NB4 (cell line): ENCODE measurements at places on chromosomes 5 and 9.

DNA sequence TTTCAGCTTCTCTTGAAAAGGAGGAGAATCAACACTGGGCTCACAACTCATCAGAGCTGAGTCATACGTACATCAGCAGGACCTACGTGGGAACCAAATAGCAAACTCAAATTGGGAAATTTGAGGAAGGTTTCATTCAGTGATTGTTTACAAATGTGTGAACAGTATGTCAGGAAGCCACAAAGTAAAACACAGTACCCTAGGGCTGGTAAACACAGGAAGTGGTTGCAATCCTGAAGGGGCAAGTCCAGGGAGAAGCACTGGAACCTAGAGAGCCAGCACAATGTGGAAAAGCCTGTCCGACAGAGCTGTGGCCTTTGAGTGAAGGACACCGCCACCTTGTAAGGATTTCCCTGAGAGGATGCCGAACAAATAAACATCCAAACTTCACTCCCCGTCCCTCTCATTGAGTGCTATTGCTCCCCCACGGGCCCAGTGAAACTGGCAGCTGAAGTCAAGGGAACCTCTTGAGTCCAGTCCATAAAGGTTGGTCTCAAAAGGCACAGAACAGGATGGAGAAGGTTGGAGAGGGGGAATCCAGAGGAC is 26.7 kb upstream of the RICTOR start:
- peak; percentile 51 for DNase-seq

DNA sequence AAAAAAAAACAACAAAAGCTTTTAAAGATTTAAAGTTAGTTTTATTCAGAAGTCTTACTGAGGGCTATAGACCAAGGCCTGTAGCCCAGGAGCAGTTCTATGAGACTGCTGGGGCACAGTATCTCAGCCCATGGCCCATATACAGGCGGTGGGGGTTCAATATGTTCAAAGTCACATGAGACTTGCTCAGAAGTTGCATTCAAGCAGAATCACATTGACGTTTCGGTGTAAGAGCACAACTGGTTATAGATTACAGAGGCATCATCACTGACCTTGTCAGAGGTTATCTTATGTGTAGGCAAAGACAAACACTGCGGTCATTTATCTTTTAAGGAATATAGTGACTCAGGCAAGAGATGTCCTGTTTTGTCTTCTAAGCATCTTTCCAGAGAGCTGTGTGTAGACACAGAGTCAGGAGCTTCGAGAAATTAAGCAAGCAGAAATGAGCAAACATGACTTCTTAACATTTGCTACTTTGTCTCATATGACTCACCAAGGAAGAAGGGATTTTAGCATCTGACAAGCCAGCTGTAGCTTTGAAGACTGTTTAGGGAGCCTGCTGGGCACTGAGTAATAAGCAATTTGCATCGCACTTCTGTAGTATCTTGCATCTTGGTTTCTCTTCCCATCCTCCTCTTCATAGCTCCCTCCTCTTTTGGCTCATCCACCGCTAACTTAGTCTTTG is 12.9 kb upstream of the F2RL1 start:
- DNase-seq: no peak

DNA sequence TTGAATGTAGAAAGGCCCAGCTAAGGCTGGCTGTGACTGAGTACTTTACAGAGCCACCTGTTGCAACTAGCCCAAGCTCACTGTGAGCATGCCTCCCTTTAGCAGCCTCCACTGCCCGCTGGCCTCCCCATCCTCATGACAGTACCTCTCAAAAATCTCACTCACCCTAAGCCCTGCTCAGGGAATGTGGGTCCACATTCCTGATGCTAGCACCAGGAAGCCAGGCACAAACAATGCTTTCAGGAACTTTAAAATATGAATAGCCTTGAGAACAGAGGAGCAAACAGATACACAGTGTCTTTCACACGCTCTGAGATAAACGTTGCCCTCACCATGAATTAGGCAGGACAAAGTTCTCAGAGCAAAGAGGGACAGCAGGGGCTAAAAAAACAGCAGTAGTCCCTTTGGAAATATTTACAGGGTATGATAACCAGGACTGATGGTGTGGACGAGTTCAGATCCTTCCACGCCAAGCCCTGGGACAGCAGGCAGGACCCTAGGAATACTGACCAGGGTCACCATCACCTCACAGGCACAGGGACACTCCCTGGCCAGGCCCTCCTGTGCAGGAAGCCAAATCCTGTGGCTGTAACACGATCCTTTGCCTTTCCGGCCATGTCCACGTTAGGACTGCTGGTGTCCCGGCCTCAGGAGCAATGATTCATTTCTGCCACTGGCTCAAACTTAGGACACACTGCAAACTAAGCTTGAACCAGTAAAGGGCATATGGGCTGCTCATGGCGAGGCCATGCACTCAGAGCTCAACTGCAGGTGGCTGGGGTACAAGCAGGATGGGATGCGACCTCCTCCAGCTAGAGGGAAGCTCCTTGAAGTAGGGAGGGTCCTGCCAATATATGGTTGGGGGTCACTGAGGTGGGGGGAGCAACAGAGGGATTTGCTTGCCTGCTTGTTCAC is 9.6 kb downstream of the ACSL6 start:
- DNase-seq: peak; percentile 31

DNA sequence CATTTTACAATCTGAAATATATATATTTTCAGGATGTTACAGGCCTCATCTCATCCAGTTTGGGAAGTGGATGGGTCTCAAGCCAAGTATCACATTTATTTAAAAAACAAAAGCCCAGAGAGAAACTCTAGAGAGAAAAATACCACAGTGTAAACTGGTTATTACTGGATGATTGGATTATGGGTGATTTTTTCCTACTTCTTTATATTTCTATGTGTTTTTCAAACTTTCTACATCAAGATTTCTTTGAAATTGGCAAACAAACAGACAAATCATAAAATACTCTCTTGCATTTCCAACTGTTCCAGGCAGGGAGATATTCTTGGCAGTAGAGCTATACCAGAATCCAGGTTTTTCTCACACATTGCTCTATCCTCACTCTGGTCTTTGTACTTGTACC is 116.0 kb upstream of the SMIM23 start:
- no peak for DNase-seq

DNA sequence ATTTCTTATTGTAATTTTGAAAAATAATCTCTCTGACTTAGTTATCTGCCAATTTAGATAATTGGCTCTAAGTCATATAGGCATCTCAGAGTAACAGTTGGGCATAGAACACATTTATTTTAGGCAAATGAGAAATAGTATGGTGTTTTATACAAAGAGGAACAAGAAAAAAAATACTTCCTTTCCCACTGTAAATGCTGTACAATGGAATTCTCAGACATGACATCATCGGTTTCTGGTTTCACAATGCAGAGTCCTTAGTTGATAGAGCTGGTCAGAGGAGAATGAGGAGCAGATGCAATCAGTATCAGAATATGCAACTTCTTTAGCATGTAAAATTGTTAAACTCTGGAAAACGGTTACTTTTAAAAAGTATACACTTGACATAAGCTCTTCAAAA is 49.4 kb downstream of the PLK2 start:
- peak; percentile 40 for DNase-seq

- DNase-seq: no peak
These were observed 16.3 kb downstream of the POLR1E start for GRCh38 chr9:37501957-37502596.

GRCh38 chr9:72119853-72120252 is 29.4 kb upstream of the GDA start:
- DNase-seq: no peak

GRCh38 chr5:81751836-81752643 is 1.1 kb upstream of the SSBP2 start:
- no peak for DNase-seq

DNA sequence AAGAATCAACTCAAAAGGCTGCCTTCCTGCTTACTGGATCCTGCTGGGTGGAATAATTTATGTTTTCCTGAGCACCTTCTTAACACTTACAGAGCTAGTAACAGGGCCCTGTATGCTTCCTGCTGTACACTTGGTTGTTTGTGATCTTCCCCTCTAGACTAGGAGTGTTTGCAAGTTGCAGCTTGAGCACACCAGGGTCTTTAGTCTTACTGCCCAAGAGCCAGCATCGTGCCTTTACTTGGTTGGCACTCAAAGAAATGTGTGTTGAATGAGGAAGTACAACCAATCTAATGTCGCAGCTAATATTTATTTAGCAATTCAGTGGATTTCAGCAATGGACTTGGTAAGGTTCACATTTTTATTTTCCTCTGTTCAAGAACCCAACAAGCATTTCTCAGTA is 57.5 kb upstream of the HAND1 start:
- DNase-seq: no peak

GRCh38 chr5:19986031-19986619 is 1.9 kb downstream of the CDH18 start:
- no peak for DNase-seq

GRCh38 chr9:134243778-134244467 is 79.6 kb upstream of the RNU6ATAC start:
- DNase-seq: peak; percentile 90

GRCh38 chr5:170171811-170172210 is 61.0 kb upstream of the C5orf58 start:
- DNase-seq: no peak

- DNase-seq: peak; percentile 49
These were observed 444 bp upstream of the ZNF354A start for GRCh38 chr5:178730940-178731265.

- no peak for DNase-seq
These were observed 386.3 kb downstream of the DIRAS2 start for GRCh38 chr9:90256345-90256744.
